Mammary epithelial cell (primary cell): ENCODE measurements at places on chromosomes 7 and 10. TPM values are rescaled to one million over a fixed set of nuclear protein-coding genes. Genes with fewer than 3 reads are reported as not detected.

DNA sequence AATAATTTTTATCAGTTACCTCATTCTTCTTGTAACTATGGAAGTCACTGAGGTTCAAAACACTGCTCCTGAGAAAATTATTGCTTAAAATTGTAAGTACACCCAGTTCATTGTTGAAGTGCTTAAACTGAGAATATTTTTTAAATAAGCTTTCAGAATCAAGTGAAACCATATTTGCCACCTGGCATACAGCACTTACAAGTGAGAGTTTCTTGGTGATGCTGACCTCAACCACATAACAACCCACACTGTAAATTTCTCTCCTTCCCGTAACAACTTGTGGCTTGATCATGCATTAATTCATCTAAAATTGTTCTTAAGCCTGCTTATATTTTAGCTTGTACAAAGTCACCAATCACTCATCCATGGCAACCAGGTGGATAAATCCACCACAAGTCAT is 34.0 kb downstream of the IMMP2L start:
- DNase-seq: no peak

GRCh38 chr7:105196473-105196872 is 182.5 kb downstream of the KMT2E start:
- no peak for DNase-seq

DNA sequence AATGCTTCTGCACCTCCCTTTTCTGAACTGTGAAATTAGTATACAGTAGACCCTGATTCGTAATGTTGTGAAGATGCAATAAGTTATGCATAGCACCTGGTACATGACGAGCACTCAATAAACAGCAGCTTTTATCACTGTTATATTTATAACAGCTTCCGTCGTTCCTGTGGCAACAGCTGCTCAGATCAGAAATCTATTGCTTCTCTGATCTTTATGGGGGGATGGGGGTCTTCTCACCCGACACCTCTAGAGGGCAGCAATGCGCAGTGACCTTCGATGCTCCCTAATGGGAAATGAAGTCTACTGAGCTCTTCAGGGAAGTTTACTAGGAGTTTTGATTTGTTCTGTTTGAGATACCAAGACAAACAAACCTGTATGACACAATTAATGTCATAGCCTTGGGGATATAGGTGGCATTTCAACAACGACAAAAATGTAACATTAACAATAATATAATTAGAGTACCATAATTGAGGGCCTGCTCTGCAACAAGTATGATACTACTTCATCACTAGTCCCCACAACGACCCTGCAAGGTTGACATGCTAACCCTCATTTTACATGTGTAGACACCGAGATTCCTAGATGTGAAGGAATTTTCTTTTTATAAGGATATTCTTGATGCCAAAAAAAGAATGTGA is 289.6 kb downstream of the SFMBT2 start:
- peak; percentile 11 for DNase-seq

SCART1 gene
- total RNA-seq: 4.4 and 5.0 TPM in 2 replicates

MAT1A gene
- 1.3 TPM for total RNA-seq

MCM10 gene
- total RNA-seq: 1.5 TPM

TMEM236 gene
- total RNA-seq: 0.28 and 0.67 TPM in 2 replicates
